ENCODE measurements at places on chromosomes 4 and X.

DNA sequence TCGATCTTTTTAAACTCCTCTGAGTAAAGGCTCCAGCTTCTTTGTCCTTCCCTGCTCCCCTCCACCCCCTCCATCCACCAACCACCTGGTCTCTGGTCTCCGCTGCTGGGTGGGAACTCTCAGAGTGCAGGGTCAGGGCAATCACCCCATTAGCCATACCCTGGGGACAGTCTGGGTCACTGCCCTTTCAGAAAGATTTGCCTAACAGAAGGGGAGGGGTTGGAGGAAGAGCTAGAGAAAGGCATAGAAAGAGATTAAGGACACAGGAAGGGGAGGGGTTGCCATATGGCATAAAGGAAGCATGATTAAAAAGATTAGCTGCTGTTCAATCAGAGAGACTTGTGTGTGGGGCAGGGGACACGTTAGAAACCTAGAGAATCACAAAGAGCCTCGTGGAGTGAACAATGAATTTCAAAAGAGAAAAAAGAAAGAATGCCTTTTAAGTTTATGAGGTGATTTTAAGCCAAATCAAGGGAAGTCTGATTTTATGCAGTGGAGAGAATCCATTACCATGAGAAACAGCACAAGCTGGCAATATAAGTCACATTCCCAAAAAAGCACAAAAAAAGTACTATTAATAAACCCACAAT is 115.5 kb upstream of the ACSL4 start:
- no peak for DNase-seq

DNA sequence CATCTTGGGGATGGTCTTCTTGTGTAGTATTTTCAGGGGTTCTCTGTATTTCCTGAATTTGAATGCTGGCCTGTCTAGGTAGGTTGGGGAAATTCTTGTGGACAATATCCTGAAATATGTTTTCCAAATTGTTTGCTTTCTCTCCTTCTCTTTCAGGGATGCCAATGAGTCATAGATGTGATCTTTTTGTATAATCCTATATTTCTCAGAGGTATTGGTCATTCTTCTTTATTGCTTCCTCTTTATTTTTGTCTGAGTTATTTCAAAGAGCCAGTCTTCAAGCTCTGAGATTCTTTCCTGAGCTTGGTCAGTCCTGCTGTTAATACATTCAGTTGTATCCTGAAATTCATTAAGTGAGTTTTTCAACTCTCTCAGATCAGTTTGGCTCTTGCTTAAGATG is 73.1 kb downstream of the MAMLD1 start:
- DNase-seq, result no peak

GRCh38 chr4:7661846-7662506 is 227.2 kb upstream of the PSAPL1 start:
- no peak for DNase-seq

DNA sequence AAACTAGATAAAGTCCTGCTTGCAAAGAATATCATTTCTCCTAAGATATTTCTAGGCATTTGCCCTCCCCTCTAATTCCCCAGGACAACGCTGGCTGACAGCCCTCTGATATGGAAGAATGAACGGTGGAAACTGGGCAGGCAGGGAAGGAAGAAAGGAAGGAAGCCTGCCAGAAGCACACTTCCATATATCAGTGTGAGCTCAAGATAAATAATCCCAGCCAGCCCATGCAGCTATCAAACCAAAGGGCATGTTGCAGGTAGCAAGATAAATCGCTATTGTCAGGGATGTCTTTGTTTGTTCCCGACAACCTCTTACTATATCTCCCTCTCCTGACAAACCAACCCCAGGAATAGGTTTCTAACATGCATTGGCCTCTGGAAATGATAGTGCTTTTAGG is 412.8 kb downstream of the HNRNPD start:
- no peak for DNase-seq

GRCh38 chr4:109676886-109677285 is 26.4 kb downstream of the CASP6 start:
- DNase-seq, result no peak

DNA sequence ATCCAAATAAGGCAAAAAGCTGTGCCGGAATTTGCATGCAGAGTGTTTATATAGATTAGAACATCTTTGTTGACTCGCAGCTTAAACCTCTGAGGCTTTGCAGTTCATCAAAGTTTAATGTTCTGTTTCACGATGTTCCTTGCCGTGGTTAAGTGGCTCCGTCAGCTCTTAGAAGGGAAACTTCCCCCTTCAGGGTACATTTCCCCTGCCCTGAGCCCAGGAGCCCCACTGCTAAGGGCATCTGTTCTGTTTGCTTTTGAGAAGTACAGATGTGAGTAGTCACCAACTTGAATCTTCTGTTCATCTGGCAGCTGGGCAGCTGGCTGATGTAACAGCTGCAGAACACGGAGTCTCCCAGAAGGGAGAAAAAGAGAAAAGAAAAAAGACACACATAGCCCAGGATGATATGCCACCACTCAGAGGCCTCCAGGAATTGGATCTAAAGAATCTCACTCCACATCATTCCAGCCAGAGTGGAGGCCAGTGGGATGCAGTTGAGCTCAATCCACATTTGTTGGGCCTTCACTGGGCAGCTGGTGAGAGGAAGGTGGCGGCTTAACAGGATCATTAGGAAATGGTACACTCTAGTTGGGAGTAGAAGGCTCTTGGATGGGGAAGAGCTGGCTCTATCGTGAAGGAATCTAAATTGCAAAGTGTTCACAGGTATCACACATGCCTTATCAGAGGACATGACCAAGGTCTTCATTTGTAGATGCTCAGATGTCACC is 178.7 kb upstream of the RBPJ start:
- no peak for DNase-seq

DNA sequence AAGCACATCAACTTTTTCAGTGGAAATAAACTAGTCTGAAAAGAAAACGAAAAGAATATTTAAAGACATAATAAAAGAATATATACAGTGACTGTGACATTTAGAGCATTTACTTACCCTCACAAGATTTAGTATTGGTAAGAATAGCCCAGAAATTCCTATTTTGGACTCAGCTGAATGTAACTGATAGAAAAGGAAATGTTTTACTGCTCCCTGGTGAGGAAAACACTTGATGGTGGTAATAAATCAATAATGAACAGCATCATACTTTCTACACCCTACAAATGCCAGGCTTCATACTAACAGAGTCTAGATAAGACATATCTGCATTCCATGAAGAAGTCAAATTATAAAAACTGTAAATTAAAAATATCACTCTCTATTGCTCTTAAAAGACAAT is 753.5 kb upstream of the PCDH10 start:
- no peak for DNase-seq

GRCh38 chrX:72368796-72369195 is 63.1 kb upstream of the CITED1 start:
- no peak for DNase-seq

DNA sequence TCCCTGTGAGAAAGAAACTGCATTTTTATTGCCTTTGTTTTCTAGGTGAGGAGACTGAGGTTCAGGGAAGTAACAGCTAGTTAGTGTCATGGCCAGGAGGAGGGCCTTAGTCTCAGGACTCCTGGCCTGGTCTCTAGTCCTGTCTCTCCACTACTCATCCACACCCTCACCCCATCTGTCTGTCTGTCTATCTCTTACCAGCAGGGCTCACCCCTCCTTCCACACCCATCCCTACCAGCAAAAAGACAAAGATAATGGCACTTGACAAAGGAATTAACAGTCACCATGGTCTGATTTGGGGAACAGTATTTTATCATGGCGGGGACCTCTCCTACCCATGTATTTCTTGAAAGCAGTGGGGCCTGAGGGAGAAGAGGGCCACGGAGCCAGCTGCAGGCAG is 125.8 kb downstream of the REPS2 start:
- DNase-seq, result no peak

GRCh38 chrX:42385730-42386129 is 392.2 kb downstream of the PPP1R2C start:
- no peak for DNase-seq

DNA sequence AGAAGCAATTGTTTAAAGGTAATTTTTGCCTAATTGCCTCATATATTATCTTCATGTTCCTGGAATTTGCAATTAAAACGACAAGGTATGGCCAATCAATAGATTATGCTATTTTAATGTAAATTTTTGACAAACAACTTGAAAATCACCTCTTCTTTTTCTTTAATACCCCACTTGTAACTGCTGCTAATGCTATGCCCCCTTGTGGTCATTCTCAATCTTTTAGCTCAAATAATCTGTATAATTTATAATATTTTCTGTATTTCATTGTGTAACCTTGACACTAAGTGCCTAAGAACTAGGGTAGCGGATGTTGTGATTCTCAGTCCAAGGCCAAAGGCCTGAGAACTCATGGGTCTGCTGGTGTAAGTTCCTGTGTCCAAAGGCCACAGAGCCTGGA is 831.7 kb upstream of the POU3F4 start:
- DNase-seq, result no peak

GRCh38 chrX:20729416-20729815 is 462.7 kb upstream of the RPS6KA3 start:
- DNase-seq, result no peak

DNA sequence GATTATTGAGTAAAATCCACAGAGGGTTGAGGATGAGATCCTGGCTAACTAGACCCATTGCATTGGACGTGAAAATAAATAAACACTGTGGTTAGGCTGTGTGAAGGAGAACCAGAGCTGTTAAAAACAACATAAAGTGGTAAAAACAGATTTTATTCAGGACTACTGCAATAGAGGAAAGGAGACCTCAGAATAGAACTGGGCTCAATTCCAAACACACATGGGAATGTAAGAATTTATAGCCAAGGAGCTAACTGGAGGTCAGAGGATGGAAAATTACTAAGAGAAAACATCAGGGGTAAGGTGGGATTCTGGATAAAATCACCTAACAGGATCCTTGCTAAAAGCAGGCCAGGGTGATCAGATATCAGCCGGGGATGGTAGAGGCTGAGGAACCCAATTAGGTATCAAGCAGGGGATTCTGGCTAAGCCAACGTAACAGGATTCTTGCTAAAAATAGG is 112.4 kb downstream of the RNF150 start:
- DNase-seq, result no peak

DNA sequence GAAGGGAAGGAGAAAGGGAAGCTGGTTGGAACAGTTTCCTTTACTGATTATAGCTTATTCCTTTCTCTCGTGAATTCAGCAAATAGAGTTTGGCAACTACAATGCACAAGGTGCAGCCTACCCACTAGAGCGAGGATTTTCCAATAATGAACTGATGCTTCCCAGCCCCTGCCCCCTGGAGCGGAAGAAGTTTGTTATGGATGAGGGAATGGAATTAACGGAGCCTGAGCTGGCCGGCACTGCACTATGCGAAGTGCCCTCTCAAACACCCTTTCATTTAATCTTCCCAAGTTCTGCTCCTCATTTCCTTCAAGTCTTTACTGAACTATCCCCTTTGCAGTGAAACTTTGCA is 42.5 kb upstream of the CBR4 start:
- no peak for DNase-seq

DNA sequence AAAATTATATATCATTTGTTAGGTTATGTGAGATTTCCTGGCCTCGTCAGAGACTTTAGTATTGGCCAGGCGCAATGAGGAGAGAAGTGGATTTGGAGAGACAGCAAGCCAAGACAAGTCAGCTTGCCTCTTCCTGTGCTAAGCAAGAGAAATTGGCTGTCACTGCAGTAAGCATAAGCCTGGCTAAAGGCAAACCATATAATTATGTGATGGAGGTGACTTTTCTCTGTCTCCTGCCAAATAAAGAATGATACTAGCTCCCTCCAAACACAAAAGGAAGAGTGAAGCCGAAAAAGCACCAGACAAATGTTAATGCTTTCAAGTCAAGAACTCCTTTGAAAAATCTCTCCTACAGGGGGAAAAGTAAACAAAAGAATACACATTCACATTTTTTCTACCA is 2246.0 kb downstream of the ARAP2 start:
- DNase-seq, result no peak

- no peak for DNase-seq
These were observed 278.7 kb downstream of the RCHY1 start for GRCh38 chr4:75235359-75235951.

DNA sequence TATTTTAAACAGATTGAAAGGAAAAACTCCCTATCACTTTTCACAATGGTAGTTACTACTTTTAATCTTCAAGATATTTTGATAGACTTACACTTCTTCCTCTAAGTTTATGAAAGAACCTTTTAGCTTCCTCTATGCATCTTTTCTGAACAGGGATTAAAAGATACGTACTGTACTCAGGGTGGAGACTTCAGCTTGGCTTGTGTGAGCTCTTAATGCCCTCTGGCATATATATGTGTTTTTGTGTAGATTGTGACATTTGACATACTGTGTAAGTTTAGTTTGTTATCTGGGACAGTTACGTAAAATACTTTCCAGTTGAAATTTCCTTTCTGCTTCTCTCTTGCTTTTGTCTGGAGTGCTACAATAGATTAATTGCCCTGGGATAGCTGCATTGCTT is 109.3 kb upstream of the NUDT6 start:
- no peak for DNase-seq
